ENCODE measurements at places on chromosomes 5 and 9. TPM values are rescaled to one million over a fixed set of nuclear protein-coding genes. Genes with fewer than 3 reads are reported as not detected.

DNA sequence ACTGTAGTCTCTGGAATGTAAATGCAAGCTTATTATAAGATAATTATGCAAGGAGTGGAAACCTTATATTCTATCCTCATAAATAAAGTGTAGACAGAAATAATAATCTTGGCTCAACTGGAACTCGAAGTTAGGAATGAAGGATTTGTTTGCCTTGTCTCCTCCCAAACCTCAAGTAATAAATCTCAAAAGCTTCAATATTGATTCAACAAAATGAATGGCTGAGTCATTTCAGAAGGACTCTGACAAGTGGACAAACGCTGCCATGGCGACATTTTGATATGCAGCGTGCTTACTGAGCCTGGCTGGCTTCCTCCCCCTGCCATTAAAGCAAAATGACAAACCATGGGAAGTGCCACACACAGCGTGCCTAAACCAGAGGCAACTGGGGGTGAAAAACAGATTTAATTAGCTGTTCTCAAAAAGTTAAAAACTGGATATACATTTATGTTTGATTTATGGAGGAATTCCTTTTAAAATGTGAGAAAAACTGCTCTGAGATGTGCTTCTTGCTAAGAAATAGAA is 10.5 kb upstream of the ADGRV1 start:
- peak; percentile 65 for DNase-seq

SREK1 gene
- polyA plus RNA-seq, result 50.6 TPM

DNA sequence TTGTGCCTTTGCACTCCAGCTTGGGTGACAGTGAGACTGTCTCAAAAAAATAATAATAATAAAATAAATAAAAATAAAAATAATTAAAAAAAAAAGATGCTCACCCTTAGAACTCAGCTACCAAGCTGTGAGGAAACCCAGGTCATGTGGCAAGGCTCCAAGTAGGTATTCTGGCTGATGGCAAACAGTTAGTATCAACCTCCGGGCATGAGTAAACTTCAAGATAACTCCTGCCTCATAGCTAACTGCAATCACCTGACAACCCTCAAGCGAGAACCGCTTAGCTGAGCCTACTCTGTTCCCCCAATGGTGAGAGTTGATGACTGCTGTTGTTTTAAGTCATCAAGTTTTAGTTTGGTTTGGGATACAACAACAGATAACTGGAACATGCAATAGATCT is 6.1 kb upstream of the SLC44A1 start:
- DNase-seq, result no peak

DNA sequence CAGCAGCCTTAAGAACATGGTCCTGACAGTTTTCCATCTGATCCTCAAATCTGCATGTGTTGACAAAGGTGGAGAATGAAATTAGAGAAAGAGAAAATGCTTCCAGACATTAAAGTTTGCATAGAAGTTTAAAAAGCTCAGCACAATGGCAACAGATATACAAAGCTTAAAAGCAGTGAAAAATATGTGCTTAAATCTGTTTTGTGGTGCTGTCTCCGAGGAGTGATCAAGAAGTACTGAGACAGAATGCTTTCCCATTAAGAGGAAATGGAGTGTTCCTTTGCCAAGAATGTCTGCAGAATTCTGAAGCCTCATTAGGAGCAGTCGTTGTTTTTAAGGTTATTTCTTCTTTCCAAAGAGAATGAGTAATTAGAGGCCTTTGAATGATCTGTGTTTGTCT is 131.4 kb downstream of the MCTP1 start:
- DNase-seq, result peak; percentile 60

DNA sequence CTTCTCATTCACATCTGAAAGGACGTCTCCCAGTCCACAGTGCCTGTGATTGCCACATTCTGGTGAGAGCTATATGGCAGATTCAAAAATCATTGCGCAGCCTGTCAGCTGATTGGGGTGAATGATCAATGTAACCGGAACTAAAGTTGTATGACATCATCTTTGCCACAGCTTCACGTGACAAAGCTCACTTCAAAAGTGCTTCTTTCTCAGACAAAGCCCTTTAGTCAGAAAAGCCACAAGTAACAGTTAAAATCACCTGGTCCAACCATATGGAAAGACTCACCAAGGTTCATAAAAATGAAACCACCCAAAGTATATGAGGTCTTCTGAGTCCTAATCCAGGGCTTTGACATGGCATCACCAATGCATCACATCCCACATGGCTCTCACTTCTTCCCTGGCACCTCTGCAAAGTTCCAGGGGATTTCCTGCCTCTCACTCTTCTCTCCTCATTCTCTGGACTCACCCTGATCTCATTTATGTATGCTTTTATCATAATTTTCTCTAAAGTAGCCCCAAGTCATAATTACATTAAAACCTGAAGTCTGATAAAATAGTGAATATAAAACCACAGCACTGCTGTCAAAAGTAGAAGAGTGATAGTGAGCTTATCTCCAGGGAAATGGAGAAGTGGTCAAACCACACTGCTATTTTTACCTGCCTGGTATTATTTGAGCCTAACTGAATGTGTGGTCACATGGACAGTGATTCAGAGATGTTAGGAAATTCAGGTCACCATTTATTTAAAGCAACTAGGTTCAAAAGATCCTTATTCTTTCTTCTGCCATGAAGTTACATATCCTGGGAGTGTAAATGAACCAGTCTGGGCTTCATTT is 193.1 kb upstream of the PTGER4 start:
- DNase-seq, result no peak

LECT2 gene
- polyA plus RNA-seq, result not detected

TICAM2 gene
- 2.7 TPM for polyA plus RNA-seq

DNA sequence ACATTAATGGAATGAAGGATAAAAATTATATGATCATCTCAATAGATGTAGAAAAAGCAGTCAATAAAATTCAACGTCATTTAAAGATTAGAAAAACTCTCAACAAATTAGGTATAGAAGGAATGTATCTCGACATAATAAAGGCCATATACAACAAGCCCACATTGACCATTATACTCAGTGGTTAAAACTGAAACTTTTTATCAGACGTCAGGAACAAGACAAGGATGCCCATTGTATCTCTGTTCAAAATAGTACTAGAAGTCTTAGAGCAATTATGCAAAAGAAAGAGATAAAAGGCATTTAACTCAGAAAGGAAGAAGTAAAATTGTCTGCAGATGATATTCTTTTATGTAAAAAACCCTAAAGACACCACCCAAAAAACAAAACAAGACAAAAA is 40.8 kb downstream of the C9 start:
- DNase-seq, result no peak

FAM151B gene
- polyA plus RNA-seq, result 1.3 TPM

DNA sequence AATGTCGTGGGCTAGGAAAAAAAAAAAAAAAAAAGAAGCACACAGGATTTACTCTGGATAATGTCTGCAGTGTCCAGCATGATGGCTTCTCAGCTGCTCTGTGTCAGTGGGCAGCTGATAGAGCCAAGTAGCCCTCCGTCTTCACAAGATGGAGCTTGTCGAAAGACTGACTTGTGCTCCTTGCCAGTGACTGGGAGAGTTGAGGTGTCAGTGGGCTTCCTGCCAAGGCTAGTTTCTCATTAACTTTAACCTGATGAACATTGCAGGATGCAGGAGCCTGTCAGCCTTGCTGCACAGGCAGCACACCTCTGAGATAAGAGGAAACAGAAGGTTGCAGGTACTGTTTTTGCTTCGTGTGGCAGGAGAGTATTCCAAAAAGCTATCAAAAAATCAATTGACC is 171.4 kb upstream of the SGCD start:
- peak; percentile 22 for DNase-seq

Measured in lung (tissue), 17 donors.